ENCODE measurements at places on chromosomes 4 and X.

DNA sequence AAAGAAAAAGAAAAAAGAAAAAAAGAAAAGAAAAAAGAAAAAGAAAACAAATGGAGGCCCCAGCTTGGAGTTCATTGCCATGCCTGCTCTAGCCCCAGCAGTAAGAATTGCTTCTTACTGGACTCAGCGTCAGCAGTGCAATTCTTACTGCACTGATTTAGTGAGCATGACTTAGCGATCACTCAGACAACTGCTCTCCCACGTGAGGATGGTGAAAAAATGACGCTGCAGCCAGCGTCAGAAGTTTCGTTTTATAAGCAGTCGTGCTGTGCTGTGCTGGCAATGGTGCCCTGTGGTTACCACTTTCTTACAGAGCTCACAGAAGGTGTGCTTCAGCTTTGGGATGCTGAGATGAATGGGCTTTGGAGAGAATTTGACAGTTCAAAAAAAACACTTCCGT lies 68.3 kb upstream of the DDX3X start:
- DNase-seq = no peak

DNA sequence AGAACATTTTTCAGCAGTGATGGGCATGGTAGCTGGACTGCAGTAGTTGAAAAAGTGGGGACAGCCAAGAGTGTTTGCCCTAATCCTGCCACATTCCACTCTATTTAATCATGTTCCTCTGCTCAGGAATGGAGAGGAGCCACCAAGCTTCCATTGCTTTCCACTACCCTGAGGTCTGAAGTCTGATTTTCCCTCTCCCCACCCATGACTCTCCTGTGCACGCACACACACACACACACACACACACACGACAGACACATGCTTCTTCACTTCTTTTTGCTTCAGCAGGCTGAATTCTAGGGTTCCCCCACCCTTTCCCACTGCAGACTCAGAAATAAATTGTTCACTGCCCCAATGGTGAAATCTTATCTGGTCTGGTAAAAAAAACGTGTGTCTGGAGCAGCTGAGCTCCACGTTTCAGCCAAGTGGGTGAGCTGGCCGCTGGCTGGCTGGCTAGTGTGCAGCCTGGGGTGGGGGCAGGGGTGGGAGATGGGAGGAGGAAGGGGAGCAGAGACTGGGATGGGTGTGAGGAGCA lies 142.7 kb upstream of the NALF2 start:
- DNase-seq = peak; percentile 3

- DNase-seq = no peak
Measured at GRCh38 chr4:83216959-83217683, 67.5 kb downstream of the COQ2 start.

DNA sequence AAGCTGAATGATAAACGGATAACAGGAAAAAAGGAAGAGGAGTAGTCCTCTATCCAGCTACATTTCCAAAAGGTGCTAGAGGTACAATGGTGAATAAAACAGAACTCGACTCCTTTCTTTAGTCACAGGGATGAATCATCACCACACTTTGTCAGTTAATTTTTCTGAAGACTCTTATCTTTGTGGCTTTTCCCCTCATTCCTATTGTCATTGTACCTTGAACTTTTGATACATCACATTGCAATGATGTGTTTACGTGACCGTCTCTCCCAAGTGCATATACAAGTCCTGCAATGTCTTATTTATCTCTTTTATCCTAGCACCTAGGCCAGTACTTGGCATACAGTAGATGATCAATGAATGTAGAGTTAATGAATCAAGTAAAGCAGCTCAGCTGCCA lies 134.7 kb downstream of the LHFPL1 start:
- no peak for DNase-seq

DNA sequence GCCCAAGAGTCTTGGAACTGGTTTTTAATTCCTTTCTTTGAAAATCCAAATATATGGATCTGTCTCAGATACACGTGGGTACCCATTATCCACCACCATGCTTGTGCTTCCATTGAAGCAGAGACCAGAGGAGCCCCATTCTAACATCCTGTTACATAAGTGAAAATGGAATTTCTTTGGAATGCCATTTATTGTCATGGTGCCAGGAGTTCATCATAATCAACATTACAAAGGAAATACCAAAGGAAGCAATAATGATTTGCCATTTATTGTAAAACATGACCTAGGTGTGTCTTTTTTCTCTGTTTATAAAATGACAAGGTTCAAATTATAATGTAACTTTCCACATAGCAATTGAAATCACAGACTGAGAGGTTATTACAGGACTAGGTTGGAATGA lies 61.7 kb downstream of the PALLD start:
- DNase-seq = peak; percentile 66

GRCh38 chr4:129377131-129377845 lies 281.3 kb downstream of the C4orf33 start:
- DNase-seq = no peak

DNA sequence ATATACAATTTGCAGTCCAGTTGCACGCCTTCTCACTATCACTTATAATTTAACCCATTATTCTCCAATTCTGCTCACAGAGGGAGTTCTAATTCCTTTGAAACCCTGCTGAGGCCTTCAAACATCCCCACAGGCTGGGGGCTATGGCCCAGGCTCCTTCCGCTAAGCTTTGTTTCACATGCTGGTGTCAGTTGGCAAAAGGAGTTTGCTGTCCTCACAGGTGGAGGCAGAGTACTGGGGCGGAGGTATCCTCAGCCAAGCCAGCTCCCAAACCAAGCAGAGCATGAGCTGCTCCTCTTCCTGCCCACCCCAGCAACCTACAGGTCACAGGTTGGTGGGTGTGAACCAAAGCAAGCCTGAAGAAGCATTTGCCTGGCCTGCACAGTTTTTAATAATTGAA lies 21.5 kb downstream of the BTC start:
- DNase-seq = no peak

GRCh38 chrX:18674417-18674787 lies 2.5 kb upstream of the RS1 start:
- no peak for DNase-seq

GRCh38 chrX:49111791-49112190 lies 11.7 kb downstream of the GPKOW start:
- DNase-seq = no peak

DNA sequence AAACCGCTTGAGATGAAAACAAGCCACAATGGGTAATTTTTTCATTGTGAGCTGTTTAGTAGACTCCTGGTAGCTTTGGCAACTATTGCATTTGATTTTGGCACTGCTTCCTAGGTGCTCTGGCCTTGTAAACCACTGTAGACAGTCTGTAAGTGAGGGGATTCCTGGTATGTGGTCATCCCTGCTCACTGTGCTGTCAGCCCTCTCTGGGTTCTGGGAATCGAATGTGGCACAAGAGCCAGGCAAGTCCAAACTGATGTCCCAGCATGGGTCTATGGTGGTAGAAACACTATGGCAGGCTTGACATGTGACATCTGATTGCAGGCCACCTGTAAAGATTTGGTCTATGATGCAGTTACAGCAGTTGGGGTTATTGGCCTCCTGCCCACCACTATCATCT lies 2.5 kb downstream of the USP51 start:
- no peak for DNase-seq

DNA sequence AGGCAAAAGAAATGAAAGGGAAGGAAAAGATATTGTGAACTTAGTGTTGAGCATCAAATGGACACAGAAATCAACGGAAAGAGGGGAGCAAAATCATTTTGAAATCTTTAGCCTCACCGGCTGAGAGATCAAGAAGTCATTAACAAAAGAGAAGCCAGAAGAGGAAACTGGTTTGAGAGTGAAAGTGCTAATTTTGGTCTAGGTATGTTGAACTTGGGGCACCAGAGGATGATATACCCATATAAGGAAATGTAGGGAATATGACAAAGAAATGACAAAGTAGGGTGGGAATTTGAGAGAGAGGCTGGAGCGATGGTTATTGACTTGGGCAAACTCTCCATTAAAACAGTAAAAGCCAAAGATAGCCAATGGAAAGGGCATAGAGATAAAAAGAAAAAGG lies 183.4 kb upstream of the ATOH1 start:
- DNase-seq = no peak

DNA sequence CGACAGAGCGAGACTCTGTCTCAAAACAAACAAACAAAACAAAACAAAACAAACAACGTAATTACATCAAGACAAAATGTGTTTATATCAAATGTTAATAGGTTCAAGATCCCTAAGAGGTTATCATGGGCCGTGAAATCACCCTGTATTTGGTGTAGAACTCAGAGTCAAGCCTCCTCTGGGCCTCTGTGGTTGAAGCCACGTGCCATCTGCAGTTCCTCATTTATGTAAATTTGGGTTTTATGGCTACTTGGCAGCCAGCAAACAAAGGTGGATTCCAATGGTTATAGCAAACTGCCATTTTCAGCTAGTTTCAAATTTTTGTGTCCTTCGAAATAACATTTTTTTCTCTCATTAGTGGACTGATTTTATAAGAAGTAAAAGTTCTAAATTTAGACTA lies 16.4 kb downstream of the NSDHL start:
- DNase-seq = no peak

DNA sequence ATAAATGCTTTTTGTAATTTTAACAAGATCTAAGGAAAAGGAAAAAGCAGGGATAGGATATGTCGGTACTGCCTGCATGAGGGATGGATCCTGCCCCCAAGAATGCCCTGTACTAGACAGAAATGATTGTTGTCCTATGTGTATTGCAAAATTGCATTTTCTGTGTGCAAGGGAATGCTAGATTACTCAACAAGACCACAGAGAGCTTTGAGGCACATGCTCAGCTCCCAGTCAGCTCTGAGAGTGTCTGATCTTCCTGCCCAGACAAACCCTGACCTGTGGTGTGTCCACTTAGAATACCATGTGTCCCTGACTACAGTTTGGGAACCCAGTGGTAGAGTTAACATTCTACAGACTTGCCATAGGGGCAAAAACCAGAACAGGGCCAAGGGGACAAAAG lies 129.2 kb upstream of the PAK3 start:
- DNase-seq = no peak

DNA sequence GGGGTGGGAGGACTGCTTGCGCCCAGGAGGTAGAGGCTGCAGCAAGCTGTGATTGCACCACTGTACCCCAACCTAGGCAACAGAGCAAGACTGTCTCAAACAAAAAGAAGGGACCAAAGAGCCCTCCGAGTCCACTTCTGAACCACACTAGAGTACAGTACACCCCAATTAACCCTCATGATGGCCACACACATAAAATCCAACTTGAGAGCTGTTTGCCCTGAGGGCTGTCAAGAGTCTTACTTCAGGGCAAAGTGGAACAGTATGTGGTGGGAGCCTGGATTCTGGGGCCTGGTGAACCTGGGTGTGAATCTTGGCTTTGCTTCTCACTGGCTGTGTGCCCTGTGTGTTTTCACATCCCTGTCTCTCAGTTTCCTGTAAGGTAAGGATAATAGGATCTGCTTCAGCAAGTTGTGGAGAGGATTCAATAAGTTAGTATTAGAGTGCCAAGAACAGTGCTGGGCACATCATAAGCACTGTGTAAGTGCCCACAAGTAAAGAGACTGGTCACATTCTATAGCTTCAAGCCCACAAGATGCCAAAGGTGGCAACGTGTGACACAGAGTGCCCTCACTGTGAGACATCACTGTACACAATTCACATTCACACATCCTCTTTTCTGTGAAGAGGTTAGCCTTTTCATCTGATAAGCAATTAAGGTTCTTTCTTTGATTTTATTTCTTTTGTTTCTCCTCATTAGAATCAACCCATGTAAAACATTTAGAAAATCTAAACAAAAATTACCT lies 52.1 kb downstream of the LEF1 start:
- no peak for DNase-seq

GRCh38 chr4:7547368-7548040 lies 112.8 kb upstream of the PSAPL1 start:
- DNase-seq = no peak

DNA sequence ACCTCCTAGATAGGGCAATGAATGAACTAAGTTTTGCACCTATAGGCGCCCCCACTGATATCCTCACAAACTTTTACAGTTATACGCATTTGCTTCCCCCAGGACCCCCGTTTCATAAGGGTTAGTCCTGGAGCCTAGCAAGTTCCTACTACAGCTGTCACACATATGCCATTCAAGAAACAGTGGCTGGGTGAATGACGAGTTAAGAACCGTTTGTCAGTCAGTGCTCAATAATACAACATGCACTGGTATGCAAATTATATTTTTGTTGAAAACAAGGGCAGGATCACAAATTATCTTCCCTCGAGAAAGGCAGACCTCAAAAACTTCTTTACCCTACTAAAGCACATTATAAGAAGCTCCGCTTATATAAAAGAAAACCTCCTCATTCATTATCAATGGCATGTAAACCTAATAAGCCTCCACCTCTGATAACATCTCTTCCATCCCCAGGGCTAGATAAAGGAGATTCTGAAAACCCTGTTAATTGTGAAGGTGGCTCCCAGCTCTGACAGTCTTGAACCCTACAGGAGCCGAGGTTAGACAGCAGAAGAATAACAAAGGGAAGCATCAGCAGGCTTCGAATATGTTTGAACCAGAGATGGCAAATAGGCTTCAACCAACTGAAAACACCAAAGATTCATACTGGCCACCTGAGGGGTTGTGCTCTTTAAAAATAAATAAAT lies 40.3 kb downstream of the AFAP1 start:
- DNase-seq = no peak

- no peak for DNase-seq
Measured at GRCh38 chr4:5804656-5805055, 88.2 kb downstream of the CRMP1 start.

DNA sequence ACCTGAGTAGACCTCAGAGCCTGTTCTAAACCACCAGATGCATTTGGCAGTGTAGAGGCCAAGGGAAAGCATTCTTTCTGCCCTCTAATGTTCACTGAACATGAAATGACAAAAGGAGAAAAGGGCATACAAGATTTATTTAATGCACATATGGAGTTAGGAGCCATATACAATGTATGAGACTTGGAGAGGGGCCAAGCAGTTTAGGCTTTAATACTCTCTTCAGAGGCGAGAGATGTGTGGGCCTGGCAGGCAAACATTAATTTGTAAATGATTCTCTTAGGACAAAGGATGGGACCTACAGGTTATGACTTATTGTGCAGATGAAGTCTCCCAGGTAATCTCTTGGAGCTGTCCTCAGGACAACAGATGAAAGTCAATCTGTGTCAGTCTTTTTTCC lies 631.9 kb downstream of the ADGRL3 start:
- DNase-seq = no peak

GRCh38 chr4:74466242-74466641 lies 21.3 kb downstream of the AREG start:
- no peak for DNase-seq

DNA sequence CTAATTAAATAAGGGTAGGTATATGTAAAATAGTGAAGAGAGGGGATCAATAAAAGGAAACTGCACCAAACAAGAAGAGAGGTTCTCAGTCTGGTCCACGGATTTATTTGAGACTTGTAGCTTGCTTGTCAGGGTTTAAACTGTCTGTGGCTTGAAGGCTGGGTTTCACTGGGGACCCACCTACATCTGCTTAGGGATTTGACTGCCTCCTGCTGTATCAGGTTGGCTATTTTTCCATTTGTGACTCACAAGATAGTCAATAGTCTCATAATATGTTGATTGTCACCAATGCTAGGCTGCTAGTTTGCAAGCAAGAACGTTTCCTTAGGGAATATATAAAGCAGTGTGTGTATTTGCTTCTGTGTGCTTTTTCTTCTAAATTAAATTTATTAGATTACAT lies 1950.7 kb upstream of the IGFBP7 start:
- no peak for DNase-seq
